ENCODE measurements at places on chromosomes 16 and 17.

GRCh38 chr17:77136420-77136767, 4.4 kb upstream of the SEC14L1 start:
- no peak for DNase-seq

- peak; percentile 90 for DNase-seq
Observed at GRCh38 chr16:3027983-3028715, 4.3 kb downstream of the THOC6 start.

GRCh38 chr16:23074423-23074822, 74.8 kb downstream of the USP31 start:
- DNase-seq, result no peak

GRCh38 chr17:20116683-20117309, 107.6 kb downstream of the SPECC1 start:
- DNase-seq, result peak; percentile 19

GRCh38 chr16:88956546-88957432, 20.2 kb downstream of the CBFA2T3 start:
- no peak for DNase-seq

DNA sequence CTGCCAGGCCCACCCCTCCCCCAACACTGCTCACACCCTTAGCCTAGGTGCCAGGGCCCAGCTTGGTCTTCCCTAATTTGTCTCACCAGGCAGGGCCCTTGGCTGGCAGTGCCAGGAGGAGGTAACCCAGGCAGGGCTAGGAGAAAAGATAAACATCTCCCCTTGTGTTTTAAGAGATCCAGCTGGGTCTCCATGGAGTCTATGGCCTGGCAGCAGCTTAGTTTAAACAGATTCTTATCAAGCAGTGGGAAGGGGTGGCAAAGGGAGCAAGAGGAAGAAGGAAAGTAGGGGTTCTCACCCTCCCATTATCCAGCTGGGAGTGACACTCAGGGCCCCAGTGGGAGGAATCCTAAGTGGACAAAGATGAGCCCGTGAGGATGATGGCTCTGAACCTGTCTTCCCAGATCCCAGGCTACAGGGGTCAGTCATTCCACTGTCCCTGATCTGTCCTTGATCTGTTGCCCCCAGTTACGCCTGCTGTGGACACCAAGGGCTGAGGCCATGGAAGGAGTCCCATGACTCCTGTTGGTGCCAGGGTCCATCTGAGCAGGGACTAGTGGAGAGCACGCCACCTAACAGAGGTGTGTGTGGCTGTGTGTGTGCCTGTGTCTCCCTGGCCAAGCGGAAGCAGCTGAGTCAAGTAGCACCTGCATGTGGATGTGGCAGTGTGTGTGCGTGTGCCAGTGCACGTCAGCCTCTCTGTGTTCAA, 47.4 kb upstream of the MEIOC start:
- DNase-seq, result no peak

DNA sequence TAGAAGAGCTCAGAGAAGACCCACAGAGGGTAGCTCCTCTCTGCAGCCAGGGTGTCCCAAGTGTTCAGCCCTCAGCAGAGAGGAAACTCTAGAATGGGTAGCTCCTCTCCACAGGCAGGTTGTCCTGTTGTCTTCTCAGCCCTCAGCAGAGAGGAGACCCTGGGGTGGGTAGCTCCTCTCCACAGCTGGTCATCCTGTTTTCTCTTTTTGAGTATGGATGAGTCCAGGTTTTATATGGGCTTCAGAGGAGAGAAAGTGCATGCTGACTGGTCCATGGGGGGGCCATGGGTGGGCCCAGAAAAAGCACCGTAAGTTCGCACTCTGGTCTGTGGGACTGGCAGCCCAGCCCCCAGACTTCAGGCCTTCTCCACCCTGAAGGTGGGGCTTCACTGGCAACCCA, 48.4 kb downstream of the ESRP2 start:
- no peak for DNase-seq

DNA sequence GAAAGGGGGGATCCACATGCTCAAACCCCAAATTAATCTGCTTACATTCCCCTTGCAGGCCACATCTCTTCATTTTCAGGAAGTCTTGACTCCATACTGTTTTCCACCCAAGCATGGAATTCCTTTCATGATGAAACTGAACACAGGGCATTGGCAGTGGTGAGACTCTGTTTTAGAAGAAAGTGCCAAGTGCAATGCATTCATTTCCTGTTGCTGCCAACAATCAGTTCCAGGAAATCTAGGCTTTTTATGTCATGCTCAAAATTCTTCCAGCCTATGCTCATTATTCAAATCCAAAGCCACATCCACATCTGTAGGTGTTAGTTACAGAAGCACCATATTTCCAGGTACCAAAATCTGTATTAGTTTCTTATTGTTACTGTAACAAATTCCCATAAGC, 4.1 kb downstream of the CCL2 start:
- DNase-seq, result no peak

GRCh38 chr16:58127033-58127556, 2.1 kb downstream of the CFAP20 start:
- no peak for DNase-seq

DNA sequence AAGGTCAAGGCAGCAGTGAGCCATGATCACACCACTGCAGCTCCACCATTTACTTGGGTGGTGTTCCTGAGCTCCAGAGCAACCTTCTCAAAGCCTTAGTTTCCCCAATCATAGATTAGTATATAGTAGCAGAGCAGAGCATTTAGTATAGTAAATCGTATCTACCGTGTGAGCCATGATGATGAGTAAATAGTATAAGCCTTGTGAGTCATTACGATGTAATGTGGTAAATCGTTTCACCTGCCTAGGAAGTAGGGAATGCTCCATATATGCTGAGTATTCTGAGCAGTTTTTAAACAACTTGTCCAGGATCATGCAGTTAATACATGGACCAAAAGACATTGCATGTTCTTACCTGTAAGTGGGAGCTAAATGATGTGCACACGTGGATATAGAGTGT, 66.4 kb downstream of the SCNN1B start:
- no peak for DNase-seq

GRCh38 chr17:57580055-57580739, 164.9 kb downstream of the CCDC182 start:
- no peak for DNase-seq

- DNase-seq, result no peak
Observed at GRCh38 chr17:83181991-83182619, 102.7 kb downstream of the METRNL start.

GRCh38 chr17:61366715-61367413, 32.8 kb upstream of the TBX2 start:
- DNase-seq, result no peak

Data from HuH-7.5 (cell line).